Breast epithelium (tissue), 4 donors: ENCODE measurements at places on chromosomes 1 and 21. TPM values are rescaled to one million over a fixed set of nuclear protein-coding genes. Genes with fewer than 3 reads are reported as not detected.
A peak's percentile ranks its signal among the peaks of the same experiment; 100 is the strongest.

The NHLH1 gene
- total RNA-seq, result 0.15 TPM

The SLC45A1 gene
- 1.9 TPM for total RNA-seq

The RIMS3 gene
- total RNA-seq, result 0.64 TPM

DNA sequence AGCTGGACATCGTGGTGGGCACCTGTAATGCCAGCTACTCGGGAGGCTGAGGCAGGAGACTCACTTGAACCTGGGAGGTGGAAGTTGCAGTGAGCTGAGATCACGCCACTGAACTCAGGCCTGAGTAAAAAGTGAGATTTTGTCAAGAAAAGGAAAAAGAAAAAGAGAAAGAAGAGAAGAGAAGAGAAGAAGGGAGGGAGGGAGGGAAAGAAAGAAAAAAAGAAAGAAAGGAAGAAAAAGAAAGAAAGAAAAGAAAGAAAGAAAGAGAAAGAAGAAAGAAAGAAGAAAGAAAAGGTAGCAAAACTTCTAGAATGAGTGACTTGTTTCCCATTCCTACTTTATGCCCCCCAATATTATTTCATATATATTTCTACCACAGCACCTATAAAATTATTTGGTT lies 98.8 kb downstream of the UBE2U start:
- no peaks in the 10 kb centered on the region for H3K36me3 ChIP-seq
- H3K27ac ChIP-seq, result no peak overlapping the region
- H3K27me3 ChIP-seq, result no peaks in the 10 kb centered on the region
- DNase-seq, result no peak

DNA sequence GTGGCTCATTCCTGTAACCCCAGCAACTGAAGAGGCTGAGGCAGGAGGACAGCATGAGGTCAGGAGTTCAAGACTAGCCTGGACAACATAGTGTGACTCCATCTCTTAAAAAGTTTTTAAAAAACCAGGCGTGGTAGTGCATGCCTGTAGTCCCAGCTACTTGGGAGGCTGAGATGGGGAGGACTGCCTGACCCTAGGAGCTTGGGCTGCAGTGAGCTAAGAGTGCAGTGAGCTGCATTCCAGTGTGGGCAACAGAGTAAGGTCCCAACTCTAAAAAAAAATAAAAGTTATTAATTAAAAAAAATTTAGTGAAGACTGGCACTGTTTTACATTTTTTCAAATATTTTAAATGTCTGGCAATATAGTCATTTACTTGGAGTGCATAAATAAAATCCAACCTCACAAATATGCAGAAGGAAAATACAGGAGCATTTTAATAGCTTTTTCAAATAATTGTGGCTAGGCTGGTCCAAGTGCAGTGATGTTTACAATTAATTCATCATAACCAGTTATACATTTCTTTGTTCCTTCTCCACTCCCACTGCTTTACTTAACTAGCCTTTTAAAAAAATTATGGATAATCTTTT lies 10.8 kb downstream of the ZBTB8OS start:
- no peaks in the 10 kb centered on the region for H3K4me1 ChIP-seq
- no peak overlapping the region for H3K27ac ChIP-seq
- no peak for DNase-seq
- H3K4me3 ChIP-seq, result no peak overlapping the region
- no peaks in the 10 kb centered on the region for H3K36me3 ChIP-seq

- H3K27ac ChIP-seq, result no peak within 1 kb of the TSS
- no peaks in the 10 kb centered on the region for H3K36me3 ChIP-seq
- no peak for DNase-seq
- H3K4me3 ChIP-seq, result peak within 1 kb of the TSS; percentile 69
Observed at GRCh38 chr1:161258439-161259344, at the start of gene PCP4L1. Gene PCP4L1 (plus strand): TSS chr1:161258745. CDS start chr1:161258975, 230 bp downstream.

DNA sequence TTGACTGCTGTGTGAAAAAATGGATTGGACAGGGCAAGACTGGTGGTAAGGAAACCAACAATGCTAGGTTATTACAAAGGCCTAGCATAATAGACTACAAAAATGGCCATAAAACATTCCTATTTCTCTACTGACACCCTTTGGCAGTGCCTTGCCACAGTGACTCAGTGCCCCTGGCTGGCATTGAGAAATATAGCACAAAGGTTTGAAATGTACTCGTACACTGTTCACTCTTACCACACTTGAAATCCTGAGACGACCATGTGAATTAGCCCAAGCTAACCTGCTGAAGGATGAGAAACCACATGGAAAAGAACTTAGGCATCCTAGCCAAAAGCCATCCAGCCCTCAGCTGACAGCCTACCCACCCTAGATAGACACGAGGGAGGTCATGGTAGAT lies 149.8 kb upstream of the PALMD start:
- no peak for DNase-seq
- H3K4me3 ChIP-seq, result no peak overlapping the region
- H3K27me3 ChIP-seq, result no peaks in the 10 kb centered on the region
- H3K36me3 ChIP-seq, result no peaks in the 10 kb centered on the region
- H3K27ac ChIP-seq, result no peak overlapping the region

DNA sequence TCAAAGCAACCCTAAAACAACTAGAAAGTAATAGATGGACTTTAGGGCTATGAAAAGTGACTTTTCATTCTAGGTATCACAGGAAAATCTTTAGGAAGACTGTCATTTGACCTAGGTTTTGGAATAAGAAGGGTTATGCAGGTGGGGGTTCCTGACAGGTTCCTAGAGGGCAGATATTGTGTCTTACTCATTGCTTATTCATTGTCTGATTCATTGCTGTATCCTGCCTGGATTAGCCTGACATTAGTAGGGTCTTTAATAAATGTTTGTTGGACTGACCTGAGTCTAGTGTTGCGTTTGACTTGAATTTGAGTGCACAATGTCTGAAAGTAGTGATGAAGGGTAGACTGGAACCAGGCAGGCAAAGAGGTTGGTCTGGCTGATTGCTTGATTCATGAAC lies 6.0 kb downstream of the FNBP1L start:
- no peaks in the 10 kb centered on the region for H3K4me1 ChIP-seq
- H3K27me3 ChIP-seq, result no peaks in the 10 kb centered on the region
- H3K27ac ChIP-seq, result no peak overlapping the region
- DNase-seq, result no peak
- no peak overlapping the region for H3K4me3 ChIP-seq

- no peak overlapping the region for H3K4me3 ChIP-seq
- H3K36me3 ChIP-seq, result no peaks in the 10 kb centered on the region
- no peaks in the 10 kb centered on the region for H3K4me1 ChIP-seq
- H3K27ac ChIP-seq, result no peak overlapping the region
- no peaks in the 10 kb centered on the region for H3K27me3 ChIP-seq
Observed at GRCh38 chr1:174747613-174748012, 252.1 kb upstream of the CACYBP start.

GRCh38 chr1:201026836-201027235 lies 3.3 kb upstream of the KIF21B start:
- H3K27me3 ChIP-seq, result no peaks in the 10 kb centered on the region
- no peak for DNase-seq
- H3K4me3 ChIP-seq, result no peak overlapping the region
- no peaks in the 10 kb centered on the region for H3K4me1 ChIP-seq
- H3K36me3 ChIP-seq, result no peaks in the 10 kb centered on the region
- H3K27ac ChIP-seq, result no peak overlapping the region

DNA sequence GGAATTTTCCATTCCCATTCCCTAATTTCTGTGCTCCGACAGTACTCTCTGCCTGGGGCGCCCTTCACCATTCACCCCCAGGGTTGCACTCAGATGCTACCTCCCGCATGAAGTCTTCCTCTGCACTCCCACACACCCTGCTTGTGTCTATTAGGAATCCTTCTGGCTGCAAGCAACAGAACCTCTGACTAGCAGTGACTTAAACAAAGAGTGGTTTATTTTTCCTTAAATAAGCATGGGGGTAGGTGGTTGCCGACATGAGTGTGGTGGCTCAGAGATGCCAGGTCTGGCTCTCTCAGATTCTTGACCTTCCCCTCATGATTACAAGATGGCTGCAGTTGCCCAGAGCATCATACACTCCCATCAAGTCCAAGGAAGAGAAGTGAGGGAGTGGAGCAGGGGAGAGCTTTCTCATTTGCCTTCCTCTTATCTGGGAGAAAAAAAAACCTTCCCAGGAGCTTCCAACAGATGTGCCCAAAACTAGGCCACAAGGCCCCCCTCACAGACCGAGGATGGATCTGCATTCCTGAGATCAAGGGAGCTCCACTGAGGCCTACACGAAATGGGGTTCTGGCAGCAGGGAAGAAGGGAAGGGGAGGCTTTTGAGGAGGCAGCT lies 49.6 kb upstream of the LBR start:
- H3K4me3 ChIP-seq, result no peak overlapping the region
- H3K36me3 ChIP-seq, result no peaks in the 10 kb centered on the region
- DNase-seq, result no peak
- H3K27ac ChIP-seq, result no peak overlapping the region

DNA sequence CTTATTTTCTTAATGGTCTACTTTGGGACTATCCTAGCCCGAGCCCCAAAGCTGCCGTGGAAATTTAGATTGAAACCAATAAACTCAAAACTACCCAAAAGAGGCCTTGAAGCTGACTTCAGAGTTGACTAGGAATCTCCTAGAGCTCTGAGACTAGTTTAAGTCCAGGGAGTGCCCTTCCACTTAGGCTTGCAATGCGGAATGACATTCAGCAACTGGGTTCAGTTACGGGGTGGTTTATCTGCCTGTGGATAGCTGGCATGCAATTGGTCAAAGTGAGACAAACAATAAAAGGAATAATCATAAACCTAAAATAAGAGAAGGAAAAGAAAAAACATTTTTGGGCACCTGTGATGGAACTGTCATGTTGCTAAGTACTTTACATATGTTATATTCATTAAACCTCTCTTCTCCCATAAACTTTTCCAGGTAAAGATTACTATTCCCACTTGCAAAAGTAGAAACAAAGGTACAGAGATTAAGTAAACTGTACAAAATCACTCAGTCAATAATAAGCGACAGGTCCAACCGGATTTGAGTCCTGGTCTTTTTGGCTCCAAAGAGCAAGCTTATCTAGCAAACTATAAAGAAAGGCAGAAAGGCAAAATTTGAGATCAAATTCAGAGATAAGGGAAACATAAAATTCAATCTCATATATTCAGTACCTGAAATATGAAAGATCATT lies 56.5 kb downstream of the GPATCH2 start:
- H3K4me1 ChIP-seq, result no peaks in the 10 kb centered on the region
- H3K27me3 ChIP-seq, result no peaks in the 10 kb centered on the region
- H3K4me3 ChIP-seq, result no peak overlapping the region
- no peak overlapping the region for H3K27ac ChIP-seq

- H3K4me1 ChIP-seq, result no peaks in the 10 kb centered on the region
- no peak for DNase-seq
- no peak overlapping the region for H3K4me3 ChIP-seq
- no peaks in the 10 kb centered on the region for H3K36me3 ChIP-seq
- H3K27ac ChIP-seq, result peak overlapping the region; percentile 53
- no peaks in the 10 kb centered on the region for H3K27me3 ChIP-seq
Observed at GRCh38 chr1:86773341-86774288, 69.2 kb downstream of the SH3GLB1 start.

GRCh38 chr1:40710581-40711315 lies 19.2 kb downstream of the NFYC start:
- no peak for DNase-seq
- H3K27me3 ChIP-seq, result no peaks in the 10 kb centered on the region
- peak overlapping the region; percentile 58 for H3K4me3 ChIP-seq
- no peaks in the 10 kb centered on the region for H3K36me3 ChIP-seq
- peak overlapping the region; percentile 79 for H3K27ac ChIP-seq
- H3K4me1 ChIP-seq, result peaks cover 8% of the 10 kb centered on the region

- DNase-seq, result no peak
- H3K4me3 ChIP-seq, result no peak overlapping the region
- H3K36me3 ChIP-seq, result no peaks in the 10 kb centered on the region
- peak overlapping the region; percentile 82 for H3K27ac ChIP-seq
Observed at GRCh38 chr1:26285366-26286063, 5.6 kb downstream of the SH3BGRL3 start.

- no peaks in the 10 kb centered on the region for H3K27me3 ChIP-seq
- H3K27ac ChIP-seq, result no peak overlapping the region
- no peak overlapping the region for H3K4me3 ChIP-seq
- no peak for DNase-seq
- no peaks in the 10 kb centered on the region for H3K4me1 ChIP-seq
Observed at GRCh38 chr1:77794550-77794949, 15.1 kb downstream of the MIGA1 start.

DNA sequence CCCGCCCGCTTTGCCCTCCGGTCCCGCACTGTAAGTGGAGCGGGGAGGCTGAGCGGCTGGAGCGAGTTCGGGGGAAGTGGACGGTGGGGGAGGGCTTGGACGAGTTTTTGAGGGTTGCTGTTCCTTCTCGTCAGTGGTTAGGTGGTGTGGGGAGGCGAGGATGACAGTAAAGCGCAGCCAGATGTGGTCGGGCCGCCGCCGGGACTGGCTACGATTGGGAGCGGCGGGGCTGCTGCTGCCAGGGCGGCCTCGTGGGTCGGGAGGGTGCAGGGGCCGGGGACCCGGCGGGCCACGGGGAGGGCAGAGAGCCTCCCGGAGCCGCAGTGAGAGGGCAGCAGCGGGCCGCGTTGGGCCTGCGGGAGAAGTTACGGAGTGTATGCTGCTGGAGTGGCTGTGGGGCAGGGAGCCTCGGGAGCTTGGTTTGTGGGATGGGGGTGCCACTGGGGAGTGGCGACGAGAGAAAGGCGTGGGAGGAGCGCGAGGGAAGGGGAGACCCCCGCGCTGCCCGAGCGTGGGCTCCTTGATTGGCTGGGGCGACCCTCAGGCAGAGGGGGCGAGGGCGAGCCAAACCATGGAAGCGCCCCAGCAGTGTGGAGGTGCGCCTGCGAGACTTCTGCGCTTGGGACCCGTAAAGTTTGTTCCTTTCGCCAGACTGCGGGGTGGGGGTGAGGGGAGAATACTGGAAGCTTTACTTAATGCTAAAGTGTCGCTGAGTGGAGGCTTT lies 2.1 kb downstream of the ADGRL2 start:
- H3K4me1 ChIP-seq, result no peaks in the 10 kb centered on the region
- peak overlapping the region; percentile 86 for H3K4me3 ChIP-seq
- H3K36me3 ChIP-seq, result no peaks in the 10 kb centered on the region
- no peaks in the 10 kb centered on the region for H3K27me3 ChIP-seq
- H3K27ac ChIP-seq, result peak overlapping the region; percentile 96
- DNase-seq, result peak; percentile 61

GRCh38 chr1:58660105-58660504 lies 39.8 kb downstream of the MYSM1 start:
- peaks cover 8% of the 10 kb centered on the region for H3K36me3 ChIP-seq
- no peak overlapping the region for H3K4me3 ChIP-seq
- no peak for DNase-seq
- H3K4me1 ChIP-seq, result no peaks in the 10 kb centered on the region
- no peak overlapping the region for H3K27ac ChIP-seq

DNA sequence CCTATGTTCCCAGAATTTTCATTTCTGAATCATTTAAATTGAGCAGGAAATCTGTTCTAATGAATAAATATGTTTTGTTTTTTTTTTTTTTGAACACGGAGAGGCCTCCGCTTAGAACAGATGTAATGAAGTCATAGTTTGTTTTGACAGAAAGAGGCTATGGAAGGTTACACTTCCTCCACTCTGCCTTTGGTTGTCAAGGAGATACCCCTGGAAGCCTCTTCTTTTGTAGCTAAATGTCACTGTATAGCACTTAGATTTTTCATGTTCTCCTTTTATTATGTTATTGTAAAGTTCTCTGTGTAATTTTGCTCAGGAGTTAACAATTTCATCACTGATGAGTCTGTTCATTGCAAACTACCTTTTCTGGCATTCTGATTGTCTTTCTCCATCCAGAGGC lies 22.7 kb upstream of the GNG12 start:
- no peak for DNase-seq
- H3K36me3 ChIP-seq, result no peaks in the 10 kb centered on the region
- H3K4me1 ChIP-seq, result no peaks in the 10 kb centered on the region
- H3K27ac ChIP-seq, result no peak overlapping the region
- no peak overlapping the region for H3K4me3 ChIP-seq
